NCI-H187 (cell line): ENCODE measurements at places on chromosomes 7 and 10.

- DNase-seq: no peak
Observed at GRCh38 chr10:46014683-46015405, 15.6 kb downstream of the NCOA4 start.

DNA sequence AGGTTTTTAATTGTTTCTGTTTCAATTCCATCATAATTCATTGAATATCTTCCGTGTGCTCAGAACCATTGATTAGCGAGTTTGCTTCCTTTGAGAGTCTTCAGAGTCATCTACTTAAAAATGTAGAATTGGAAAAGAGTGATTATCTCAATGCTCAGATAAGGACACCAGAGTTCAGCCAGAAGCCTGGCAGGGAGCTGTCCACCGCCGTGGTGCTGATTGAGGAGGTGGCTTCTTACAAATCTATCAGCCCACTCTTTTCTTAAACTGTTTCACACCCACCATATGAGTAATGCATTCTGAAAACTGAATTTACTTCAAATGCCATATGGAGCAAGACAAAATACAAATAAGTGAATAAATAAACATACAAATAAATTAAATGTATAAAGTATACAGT, 79.3 kb downstream of the INSYN2A start:
- no peak for DNase-seq

DNA sequence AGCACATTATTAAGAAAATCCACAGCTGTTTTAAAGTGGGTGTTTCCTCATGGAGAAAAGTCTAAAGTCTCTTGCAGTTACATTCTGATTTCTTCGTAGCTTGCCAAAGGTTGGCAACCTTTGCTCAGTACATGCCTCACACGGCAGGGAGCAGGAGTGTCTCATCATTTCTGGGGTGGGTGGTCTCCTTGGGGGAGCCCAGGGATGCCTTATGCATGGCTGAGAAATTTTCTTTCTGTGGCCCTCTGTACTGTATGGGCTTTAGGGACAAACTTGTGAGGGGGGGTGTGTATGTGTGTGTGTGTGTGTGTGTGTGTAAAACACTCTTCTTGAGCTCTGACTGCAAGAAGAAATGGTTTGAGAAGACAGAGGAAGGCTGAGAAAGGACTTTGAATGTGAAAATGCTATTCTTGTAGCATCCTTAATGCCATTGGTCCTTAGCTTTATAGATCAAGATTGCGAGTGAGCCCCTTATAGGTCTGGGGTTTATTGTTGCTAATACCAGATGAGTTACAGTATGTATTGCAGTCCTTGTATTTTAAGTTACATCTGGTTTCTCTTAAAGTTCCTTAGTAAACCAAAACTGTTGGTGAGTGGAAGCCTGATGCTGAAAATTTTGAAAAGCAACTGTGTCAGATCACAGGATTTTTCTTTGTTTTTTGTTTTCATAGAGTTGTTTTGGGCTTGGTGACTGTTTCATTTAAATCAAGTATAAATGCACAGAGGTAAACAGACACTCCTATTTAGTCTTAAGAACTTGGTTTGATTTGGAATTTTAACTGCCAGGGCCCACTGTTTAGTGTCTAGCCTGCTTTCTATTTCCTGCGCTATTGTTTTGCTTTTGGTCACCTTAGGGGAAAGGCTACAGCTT, 242.0 kb downstream of the BICC1 start:
- no peak for DNase-seq

DNA sequence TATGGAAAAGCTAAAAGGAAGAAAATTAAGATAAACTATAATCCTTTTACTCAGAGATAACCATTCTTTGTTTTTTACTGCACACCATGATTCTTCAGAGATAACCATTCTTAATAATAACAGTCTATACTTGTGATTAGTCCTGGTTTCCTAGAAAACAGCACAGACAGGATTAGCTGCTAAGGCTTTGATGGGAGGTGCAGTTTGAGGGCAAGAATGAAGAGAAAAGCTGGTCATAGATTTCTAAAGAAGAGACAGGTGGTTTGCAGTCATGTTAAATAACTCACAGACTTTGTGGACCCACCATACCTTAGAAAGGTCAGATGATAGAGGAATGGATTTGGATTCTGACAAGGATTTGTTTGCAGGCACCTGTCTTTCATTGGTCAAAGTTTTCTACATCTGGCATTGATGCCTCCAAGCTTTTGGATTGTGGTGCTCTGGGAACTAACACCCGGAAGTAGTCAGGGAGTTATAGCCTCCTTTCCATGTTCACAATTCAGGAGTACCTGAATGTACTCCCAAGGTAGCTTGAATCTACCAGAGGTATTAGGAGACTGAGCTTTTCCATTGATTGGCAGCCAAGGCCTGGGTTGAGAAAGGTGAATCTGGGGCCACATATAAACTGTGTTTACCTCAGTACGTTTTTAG, 3.7 kb downstream of the SMC3 start:
- DNase-seq: no peak
